ENCODE measurements at places on chromosomes 12 and 14. TPM values are rescaled to one million over a fixed set of nuclear protein-coding genes. Genes with fewer than 3 reads are reported as not detected.
A peak's percentile ranks its signal among the peaks of the same experiment; 100 is the strongest.

GRCh38 chr12:91577586-91578539 is 395.2 kb upstream of the DCN start:
- DNase-seq, result peak; percentile 21

- DNase-seq, result peak; percentile 24
Observed at GRCh38 chr14:54650331-54650958, 83.5 kb downstream of the SAMD4A start.

DNA sequence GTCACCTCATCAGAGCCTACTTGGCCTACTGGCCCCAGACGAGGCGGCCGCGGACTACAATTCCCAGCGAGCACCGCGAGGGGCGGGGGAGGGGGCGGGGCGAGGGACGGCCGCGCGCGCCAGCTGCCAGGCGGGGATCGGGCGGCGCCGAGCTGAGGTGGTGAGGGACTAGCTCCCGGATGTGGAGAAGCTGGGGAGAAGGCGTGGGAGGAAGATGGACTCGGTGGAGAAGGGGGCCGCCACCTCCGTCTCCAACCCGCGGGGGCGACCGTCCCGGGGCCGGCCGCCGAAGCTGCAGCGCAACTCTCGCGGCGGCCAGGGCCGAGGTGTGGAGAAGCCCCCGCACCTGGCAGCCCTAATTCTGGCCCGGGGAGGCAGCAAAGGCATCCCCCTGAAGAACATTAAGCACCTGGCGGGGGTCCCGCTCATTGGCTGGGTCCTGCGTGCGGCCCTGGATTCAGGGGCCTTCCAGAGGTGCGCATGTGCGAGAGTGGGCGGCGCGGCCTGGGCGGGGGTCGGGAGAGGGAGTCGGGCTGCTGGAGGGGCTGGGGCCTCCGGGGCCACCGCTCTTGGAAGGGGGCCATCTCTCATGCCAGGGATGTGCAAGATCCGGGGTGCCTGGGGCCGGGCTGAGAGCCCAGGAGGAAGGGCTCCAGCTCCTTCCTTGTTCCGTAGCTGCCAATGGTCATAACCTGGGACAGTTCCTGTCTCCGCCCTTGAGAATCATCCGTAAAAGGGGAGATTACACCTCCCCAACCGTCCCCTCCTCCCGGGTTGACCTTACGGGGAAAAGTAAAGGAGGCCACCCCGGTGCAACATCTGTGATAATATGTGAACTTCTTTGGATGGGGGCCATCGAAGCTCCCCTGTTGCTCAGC is at the start of gene CMAS:
CMAS (plus strand) TSS at position 129 of the 878 bp plus-strand sequence; CDS start at position 215, 86 bp downstream.
- peak; percentile 71 for DNase-seq

GRCh38 chr12:49932023-49932422 is 18.5 kb upstream of the AQP2 start:
- DNase-seq, result no peak

- DNase-seq, result no peak
Observed at GRCh38 chr12:128970941-128971340, 117.7 kb downstream of the GLT1D1 start.

DNA sequence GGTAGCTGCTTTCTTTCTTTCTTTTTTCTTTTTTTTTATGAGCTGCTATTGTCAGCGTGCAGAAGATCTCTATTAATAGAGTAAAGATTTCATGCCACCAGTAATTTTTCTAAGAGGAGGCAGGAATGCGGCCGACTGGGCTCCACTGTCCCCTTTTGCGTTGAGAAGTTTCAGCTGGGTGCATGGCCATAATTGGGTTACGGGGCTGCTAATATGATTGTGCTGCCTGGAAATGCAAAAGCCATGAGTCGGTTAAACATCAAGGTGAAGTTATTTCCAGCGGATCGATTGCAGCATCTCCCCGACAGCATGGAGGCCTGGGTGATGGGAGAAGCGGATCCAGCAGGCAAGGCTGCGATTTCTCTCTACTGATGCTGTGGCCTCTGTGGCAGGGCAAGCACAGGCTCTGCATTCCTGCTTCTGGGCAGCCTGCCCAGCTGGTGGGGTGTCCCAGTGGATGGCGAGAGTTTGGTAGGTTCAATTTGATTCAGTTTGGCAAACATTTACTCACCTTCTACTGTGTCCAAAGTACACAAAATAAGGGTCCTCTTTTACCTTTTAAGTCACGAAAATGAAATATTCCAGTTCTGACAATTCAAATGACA is 54.4 kb upstream of the PRMT8 start:
- no peak for DNase-seq

GRCh38 chr12:85805654-85806053 is 30.6 kb downstream of the RASSF9 start:
- no peak for DNase-seq

- DNase-seq, result no peak
Observed at GRCh38 chr12:53966085-53966384, 6.9 kb upstream of the HOXC11 start.

DNA sequence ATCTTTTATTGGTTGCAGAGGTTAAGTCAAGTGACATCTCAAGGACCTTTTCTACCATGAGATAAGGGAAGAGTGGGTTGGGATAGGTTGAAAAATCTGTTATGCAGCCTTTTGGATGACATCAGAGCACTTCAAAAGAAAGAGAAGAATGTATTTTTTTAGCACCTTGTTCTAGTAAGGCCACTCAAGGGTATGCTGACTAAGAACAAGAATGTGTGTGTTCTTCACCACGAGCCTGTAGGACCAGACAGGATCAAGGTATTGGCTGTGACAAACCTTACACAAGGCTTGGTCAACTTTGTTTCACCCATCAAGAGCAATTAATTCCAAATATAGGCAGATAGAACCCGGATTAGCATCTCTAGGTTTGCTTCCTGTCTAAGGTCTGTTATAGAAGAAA is 142.5 kb downstream of the SAMD4A start:
- DNase-seq, result no peak

DNA sequence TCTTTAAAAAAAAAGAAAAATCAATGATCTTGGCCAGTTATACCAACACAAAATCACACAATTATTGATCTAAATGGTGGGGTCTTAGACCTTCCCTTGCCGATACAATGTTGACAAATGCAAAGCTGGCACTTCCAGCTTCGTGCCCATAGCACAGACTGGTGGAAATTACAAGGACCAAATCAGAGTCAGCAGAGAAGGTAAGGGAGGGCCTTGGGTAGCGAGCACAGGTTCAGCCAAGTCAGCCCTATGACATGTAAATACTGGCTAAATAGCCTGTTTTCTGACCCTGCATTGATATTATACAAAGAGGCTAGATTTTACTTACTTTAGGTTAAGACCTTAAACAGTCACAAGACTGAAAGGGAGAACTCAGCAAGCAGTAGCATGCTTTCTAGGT is 30.3 kb upstream of the WDR89 start:
- DNase-seq, result no peak

GRCh38 chr12:51705450-51705849 is 114.4 kb downstream of the SCN8A start:
- DNase-seq, result no peak

GRCh38 chr14:50524731-50525515 is 7.4 kb downstream of the MAP4K5 start:
- peak; percentile 47 for DNase-seq

GRCh38 chr12:91854725-91855124 is 290.9 kb downstream of the BTG1 start:
- no peak for DNase-seq

GRCh38 chr12:131749618-131750315 is 38.9 kb downstream of the SFSWAP start:
- DNase-seq, result no peak

- DNase-seq, result no peak
Observed at GRCh38 chr14:72882047-72882446, 11.9 kb downstream of the DPF3 start.

DNA sequence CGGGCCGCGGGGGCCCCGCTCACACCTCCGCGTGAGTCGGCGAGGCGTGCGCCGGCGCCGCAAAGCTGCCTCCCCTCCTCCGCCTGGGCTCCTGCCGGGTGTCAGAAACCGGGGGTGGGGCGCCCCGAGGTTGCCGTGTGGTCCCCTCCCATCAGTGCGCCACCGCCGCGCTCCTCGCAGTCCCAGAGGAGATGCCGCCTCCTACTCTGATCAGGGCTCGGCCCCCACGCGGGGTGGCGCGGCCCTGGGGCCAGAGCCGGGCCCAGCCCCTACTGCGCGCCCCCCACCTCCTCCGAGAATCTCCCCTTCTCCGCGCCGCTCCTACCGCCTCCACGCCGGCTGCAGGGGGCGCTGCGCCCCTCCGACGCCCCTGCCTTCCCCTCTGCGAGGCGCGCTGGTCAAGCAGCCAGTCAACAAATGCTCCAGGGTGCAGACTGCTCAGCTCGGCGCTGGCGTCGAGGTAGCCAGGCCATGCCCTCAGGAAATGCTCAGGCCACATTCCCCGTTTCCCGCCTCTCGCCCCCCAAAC is 467 bp upstream of the JAG2 start:
- DNase-seq, result no peak

DNA sequence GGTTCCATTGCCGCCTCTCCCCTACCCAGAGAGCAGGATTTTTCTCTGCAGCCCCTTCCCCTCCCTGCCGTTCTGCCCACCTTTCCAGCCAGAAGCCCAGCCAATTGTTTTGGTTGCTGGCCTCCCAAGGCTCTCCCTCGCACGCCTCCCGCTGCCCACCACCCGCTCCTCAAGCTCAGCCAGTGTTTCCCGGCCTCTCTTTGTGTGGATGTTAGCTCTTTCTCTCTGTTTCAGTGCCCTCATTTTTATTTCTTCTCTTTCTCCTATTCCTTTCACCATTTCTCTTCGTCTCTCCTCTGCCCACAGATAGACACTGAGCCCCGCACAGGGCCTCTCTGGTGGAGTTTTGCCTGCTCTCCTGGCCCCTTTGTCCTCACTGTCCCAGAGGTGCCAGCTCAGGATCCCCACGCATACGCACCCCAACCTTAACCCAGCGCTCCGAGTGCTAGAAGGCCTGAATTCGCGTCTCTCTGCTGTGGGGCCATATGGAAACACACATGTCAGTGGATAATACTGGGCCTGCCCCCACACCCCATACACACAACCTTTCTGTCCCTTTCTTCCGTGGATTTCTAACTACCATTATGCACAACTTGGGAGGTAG is 54.9 kb downstream of the SMUG1 start:
- DNase-seq, result no peak

GRCh38 chr14:23091294-23092225 is 3.4 kb downstream of the ACIN1 start:
- no peak for DNase-seq

GRCh38 chr12:101051901-101052550 is 158.0 kb downstream of the SLC5A8 start:
- DNase-seq, result no peak

DNA sequence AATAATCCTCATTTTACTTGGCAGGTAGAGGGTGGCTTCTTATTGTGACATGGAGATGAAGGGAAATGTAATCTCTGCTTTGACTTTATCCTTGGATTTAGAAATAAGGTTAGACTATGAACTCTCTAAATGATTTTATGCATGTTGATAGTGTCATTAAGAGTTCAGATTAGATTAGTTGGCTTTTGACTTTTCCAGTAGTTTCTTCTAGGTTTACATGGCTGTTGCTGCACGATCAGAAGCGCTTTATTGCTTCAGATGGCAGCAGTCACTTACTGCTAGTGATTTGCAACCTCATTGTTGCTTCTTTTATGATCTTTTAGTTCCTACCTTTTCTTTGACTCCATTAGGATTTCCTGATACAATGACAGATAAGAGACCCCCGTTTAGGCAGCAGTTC is 32.3 kb downstream of the SLC15A5 start:
- no peak for DNase-seq

DNA sequence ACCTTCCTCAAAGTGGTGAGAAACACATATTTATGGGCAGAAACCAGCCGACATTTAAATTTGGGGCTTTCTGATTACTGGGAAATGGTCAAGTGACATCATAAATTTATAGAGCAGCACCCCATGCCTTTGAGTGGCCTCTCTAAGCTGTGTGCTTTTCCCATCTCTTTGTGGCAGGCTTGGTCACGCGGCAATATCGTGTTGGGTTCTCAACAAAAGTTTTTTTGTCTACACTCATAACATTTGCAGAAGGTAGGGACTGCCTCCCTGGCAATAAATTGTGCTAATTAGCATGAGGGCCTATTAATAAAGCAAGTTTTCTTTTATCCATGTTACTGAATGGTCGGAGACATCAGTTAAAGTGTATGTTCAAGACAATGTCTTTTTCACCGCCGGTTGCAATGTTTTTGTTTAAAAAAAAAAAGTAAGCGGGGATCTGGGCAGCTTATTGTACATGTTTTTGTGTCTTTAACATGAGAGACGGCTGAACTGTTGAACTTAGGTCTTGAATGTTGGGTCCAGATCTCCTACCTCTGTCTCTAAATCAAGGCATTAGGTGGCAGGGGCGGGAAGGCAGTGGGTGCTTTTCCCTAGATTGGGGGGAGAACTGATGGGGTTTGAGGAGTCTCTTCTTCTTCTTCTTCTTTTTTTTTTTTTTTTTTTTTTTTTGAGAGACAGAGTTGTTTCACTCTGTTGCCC is 193.3 kb downstream of the PHETA1 start:
- no peak for DNase-seq

- no peak for DNase-seq
Observed at GRCh38 chr12:26044007-26044394, 80.8 kb downstream of the BHLHE41 start.

DNA sequence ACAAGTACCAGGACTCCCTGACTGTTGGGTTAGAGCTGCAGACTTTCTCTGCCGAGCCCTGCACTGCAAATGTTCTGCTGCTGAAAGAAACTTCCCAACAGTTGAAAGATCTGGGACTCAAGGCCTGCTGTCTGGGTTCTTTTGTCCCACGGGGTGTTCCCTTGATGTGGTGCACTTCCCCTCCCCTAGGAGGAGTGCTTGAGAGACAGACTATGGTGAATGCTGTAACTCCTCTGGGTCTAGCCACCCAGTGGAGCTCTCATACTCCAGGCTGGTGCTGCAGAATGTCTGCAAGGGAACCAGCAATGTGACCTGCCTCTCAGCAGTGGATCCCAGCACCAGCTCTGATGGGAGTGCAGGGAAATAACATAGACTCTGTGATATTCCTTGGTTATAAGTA is 129.2 kb upstream of the SLCO1B1 start:
- no peak for DNase-seq

DNA sequence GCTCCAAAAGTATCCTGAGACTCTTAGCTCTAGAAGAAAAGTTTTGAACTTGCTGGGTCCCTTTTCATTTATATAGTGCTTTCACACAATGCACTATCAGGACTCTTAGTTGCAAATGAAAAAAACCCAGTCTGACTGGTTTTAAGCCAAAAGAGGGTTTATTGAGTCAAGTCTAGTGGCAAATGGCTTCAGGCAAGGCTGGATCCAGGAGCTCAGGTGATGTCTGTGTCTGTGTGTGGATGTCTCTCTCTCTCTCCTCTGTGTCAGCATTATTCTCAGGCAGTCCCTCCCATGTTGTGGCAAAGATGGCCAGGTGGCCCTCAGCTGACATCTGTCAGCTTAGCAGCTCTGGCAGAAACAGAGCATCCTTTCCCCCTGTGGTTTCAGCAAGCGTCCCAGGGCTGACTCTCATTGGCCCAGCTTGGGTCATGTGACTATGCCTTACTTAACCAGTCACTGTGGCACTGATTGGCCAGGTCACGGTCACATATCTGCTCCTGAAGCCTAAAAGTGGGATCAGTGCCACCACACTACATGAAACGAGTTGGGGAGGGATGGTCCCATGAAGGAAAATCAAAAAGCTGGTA is 6.2 kb downstream of the TMEM120B start:
- DNase-seq, result no peak

Gene CMTM5
- 3.0 TPM for total RNA-seq

Gene KCNK10
- total RNA-seq, result not detected

Gene AKT1
- total RNA-seq, result 130 TPM

Gene PZP
- total RNA-seq, result not detected

Gene GZMB
- under 0.01 TPM for total RNA-seq

Gene ENDOU
- total RNA-seq, result 0.27 TPM
